Left ventricle myocardium superior (tissue), 1 donor: ENCODE measurements at places on chromosomes 1 and 21. TPM values are rescaled to one million over a fixed set of nuclear protein-coding genes. Genes with fewer than 3 reads are reported as not detected.

Gene ETS2
- total RNA-seq, result 43.8 TPM

Gene PADI2
- 1.1 TPM for total RNA-seq

Gene PTPRF
- total RNA-seq, result 7.0 TPM

Gene SNRNP40
- 19.2 TPM for total RNA-seq

Gene GSTM3
- total RNA-seq, result 113 TPM

Gene RIMS3
- 0.92 TPM for total RNA-seq

Gene CA6
- total RNA-seq, result not detected

Gene CLCA1
- not detected for total RNA-seq

Gene LGR6
- total RNA-seq, result 2.9 TPM

Gene PCBP3
- 2.7 TPM for total RNA-seq

Gene ADORA3
- 4.1 TPM for total RNA-seq

Gene SV2A
- total RNA-seq, result 0.22 TPM

Gene NBPF10
- 0.72 TPM for total RNA-seq

Gene DNAH14
- 5.5 TPM for total RNA-seq

Gene KLHDC9
- total RNA-seq, result 5.2 TPM

Gene GBP6
- total RNA-seq, result not detected

Gene GSTM5
- total RNA-seq, result 2.6 TPM

Gene ADAM30
- not detected for total RNA-seq

Gene CCDC190
- 0.62 TPM for total RNA-seq

Gene AADACL4
- total RNA-seq, result not detected

Gene SLAMF1
- total RNA-seq, result 0.15 TPM

Gene SGIP1
- total RNA-seq, result 2.9 TPM

Gene TTLL7
- 3.3 TPM for total RNA-seq

Gene RNF187
- total RNA-seq, result 101 TPM

Gene PTPN22
- 0.40 TPM for total RNA-seq

Gene OR2G6
- total RNA-seq, result not detected

Gene AGPAT3
- 97.6 TPM for total RNA-seq

Gene SYTL1
- total RNA-seq, result 1.1 TPM

Gene SCAF4
- total RNA-seq, result 16.7 TPM

Gene RAD54L
- total RNA-seq, result 0.97 TPM

Gene KCNJ6
- total RNA-seq, result not detected

Gene ASAP3
- 47.3 TPM for total RNA-seq

Gene TRIM67
- not detected for total RNA-seq

Gene SYDE2
- total RNA-seq, result 23.0 TPM
